ENCODE measurements at places on chromosomes 4 and X.
A peak's percentile ranks its signal among the peaks of the same experiment; 100 is the strongest.

DNA sequence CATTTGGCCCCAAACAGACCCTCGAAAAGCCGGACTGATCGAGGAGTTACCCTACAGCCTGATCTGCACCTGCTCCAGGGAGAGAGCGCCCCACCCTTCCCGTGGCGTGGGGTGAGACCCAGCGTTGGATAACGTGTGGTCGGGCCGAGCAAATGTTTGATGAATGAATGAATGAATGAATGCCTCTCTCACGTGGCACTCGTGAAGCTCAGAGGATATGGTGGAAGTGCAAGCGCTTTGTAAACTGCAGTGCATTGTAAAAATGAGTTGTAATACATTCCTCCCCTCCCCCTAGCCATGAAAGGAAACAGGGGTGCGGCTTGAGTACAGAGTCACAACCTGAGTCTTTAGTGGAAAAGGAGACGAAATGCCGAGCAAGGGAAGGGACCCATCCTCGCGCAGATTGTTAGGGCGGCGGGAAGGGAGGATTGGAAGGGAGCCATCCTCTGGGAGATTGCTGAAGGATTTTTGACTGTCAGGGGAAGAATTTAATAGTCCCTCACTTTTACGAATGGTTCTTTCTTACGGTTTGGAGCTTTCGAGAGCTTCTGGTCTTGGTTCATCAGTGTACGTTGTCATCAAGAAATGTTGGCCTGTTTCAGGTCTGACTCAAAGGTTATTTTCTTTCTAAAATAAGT is 772 bp upstream of the FBXW7 start:
- DNase-seq, result peak; percentile 31

GRCh38 chrX:110755611-110756010 is 40.0 kb downstream of the CHRDL1 start:
- DNase-seq, result no peak

- no peak for DNase-seq
These were observed 55.7 kb downstream of the TBC1D14 start for GRCh38 chr4:6965329-6965728.

- no peak for DNase-seq
These were observed 257.7 kb downstream of the THOC2 start for GRCh38 chrX:123475068-123475724.

GRCh38 chr4:84730375-84730774 is 147.4 kb downstream of the CDS1 start:
- no peak for DNase-seq

DNA sequence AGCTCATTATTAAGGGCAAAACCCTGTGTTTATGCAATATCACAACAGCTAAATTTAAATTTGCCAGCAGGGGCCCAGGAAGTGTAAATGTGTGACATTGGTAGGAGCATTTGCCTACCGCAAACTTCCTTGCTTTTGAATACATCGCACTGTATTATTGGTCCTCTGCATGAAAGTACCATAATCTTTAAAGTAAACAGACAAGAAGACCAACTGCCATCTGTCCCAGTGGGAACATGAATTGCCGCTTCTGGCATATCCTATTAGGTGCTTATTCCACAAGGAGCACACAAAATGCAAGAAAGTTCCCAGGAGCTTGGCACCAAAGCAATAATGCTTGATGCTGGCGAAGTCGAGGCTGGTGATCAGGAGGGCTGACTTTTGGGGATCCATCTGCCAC is 51.3 kb downstream of the SOD3 start:
- no peak for DNase-seq

DNA sequence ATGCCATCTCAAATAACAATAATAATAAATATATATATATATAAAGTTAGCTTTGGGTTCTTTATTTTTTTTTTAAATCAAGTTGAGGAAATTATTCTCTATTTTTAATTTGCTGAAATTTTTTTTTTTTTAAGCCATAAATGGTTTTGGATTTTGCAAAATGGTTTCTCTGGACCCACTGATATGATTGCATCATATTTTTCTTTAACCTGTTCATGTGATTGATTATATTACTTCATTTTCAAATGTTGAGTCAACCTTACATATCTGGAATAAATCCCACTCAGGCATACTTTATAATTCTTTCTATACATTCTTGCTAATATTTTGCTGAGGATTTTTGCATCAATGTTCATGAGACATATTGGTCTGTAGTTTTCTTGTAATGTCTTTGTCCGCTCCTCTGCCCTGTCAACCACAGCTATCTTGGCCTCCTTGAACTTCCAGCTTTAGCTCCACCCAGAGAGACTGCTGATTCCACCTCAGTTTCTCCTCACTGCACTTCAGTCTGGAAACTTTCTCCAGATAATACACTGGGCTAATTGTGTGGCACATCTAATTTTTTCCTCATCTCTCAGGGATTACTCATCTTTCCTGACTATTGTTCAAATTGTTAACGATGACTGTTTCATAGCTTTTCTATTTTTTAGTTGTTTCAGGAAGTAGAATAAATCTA is 160.9 kb upstream of the GIMD1 start:
- DNase-seq, result no peak

DNA sequence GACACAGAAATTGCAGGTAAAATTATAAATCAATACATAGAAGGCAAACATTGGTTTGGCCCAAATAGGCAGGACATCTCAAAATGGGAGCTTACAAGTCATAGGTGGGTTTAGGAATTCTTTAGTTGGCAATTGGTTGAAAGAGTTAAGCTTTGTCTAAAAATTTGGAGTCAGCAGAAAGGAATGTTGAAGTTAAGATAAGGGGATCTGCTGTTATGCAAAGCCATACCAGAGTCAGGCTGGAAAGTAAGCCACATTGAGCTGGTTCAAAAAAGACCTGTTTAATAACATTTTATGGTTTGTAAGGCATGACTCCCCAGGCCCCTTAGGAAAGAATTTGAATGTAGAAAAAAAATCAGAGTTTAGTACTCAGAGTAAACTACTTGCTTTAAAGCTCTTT is 92.6 kb downstream of the IL13RA2 start:
- no peak for DNase-seq

DNA sequence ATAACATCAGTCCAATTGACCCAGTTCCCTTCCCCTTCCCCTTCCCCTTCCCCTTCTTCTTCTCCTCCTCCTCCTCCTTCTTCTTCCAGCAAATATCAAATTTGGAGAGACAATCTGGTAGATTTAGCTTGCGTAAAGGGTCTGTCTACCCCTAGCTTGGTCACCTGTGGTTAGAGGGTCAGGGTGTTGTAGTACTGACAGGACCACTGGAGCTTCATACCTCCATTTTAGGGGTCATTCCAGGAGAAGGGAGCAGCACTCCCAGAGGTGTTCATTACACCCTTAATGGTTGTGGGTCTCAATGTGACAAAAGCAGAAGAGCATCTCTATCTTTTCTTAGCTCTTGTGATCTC is 3.7 kb upstream of the FGB start:
- DNase-seq, result no peak

DNA sequence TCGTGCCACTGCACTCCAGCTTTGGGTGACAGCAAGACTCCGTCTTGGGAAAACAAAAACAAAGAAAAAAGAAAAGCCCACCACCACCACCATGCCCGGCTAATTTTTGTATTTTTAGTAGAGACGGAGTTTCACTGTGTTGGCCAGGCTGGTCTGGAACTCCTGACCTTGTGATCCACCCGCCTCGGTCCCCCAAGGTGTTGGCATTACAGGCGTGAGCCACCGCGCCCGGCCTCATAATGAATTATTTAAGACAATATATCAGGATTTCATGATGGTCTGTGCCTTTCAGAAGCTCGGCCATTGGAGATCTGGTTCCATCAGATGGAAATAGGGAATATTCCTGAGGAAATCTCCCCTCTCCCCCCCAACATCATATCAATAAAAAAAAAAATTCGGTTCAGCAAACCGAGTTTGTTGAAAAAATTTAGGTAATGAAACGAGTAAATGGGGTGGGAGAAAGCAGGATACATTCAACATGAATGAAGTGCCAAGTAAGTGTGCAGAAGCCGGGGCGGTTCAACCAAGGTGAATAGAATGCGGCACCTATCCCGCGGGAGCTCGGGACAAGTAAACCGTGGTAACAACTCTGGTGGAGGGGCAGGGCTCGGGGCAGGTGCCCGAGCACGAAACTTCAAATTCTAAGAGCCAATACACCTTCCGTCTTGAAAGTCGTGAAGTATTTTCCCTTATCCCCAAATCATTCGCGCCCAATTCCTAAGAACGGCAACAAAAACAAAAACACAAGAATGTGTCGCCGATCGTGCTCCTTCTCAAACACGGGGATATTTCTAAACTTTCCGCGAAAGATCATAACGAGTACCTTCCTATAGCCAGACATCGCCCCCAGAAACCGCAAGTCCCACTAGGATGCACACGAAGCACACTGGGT is 773 bp upstream of the TXLNG start:
- no peak for DNase-seq
